Germinal center (tissue), 1 donor: ENCODE measurements at places on chromosomes 11 and 22.

GRCh38 chr11:103545551-103545950, 436.3 kb downstream of the DYNC2H1 start:
- DNase-seq: no peak

GRCh38 chr11:17897495-17897894, 115.4 kb downstream of the SERGEF start:
- no peak for DNase-seq

- no peak for DNase-seq
Measured at GRCh38 chr11:43928721-43929120, 13.7 kb upstream of the C11orf96 start.

- DNase-seq: no peak
Measured at GRCh38 chr11:18936002-18936673, 3.1 kb downstream of the MRGPRX1 start.

DNA sequence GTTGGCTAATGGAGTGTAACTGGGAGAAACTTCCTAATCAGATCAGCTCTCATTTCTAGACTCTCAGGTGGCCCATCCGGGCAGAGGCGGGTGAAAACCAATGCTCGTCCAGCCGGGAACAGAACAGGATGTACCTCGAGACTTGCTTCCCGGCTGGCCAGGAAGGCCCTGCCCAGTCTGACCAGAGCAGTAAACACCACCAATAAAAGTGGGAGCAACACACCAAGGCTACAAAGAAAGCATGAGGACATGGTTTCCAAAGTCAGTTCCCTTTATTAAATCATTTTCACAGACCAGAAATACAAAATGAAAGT, 940 bp upstream of the TNKS1BP1 start:
- peak; percentile 26 for DNase-seq

DNA sequence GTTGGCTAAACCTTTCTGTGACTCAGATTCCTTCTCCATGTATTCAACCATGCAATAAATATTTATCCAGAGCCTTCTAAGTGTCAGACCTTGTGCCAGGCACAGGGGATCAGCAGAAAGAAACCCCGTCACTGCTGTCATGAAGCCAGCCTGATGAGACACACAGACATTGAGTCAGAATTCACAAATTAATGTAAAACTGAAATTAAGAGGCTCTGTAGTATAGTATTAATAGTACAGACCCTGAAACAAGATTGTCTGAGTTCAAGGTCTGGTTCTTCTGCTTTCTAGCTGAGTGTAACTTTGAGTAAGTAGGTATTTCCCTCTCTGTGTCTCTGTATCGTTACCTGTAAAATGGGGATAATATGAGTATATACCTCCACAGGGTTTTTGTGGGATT, 46.9 kb downstream of the ME3 start:
- DNase-seq: no peak

DNA sequence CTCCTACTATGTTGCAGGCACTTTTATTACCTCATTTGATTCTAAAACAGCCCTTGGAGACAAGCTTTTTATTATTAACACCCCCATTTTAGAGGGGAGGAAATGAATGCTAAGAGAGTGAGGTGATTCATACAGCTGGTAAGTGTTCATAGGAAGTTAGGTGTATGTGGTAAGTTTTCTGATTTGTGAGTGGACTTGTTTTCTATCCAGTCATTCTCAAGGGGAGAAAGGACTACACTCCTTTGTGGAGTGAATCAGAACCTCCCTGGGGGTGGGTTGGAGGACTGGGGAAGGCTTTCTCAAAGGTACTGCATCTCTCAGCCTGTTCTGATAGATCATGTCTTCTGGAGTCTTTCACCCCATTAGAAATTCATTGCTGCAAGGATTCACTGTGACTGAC, 23.5 kb downstream of the PKNOX2 start:
- no peak for DNase-seq

DNA sequence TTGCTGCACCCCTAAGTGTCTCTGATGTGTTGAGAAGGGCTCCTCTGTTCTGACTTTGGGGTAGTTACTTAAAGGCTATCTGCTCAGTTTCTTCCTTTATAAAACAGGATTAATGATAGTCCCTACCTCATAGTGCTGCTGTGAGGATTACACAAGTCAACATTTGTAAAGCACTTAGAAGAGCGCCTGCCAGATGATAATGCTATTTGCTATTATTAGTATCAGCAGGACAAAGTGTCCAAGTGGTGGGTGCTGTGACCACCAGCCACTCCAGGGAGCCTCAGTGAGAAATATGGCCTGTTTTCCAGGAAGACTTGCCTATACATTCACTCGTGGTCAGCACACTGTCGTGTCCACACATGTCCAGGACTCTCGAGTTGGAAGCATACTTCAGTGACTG, 16.2 kb downstream of the POU2F3 start:
- no peak for DNase-seq

DNA sequence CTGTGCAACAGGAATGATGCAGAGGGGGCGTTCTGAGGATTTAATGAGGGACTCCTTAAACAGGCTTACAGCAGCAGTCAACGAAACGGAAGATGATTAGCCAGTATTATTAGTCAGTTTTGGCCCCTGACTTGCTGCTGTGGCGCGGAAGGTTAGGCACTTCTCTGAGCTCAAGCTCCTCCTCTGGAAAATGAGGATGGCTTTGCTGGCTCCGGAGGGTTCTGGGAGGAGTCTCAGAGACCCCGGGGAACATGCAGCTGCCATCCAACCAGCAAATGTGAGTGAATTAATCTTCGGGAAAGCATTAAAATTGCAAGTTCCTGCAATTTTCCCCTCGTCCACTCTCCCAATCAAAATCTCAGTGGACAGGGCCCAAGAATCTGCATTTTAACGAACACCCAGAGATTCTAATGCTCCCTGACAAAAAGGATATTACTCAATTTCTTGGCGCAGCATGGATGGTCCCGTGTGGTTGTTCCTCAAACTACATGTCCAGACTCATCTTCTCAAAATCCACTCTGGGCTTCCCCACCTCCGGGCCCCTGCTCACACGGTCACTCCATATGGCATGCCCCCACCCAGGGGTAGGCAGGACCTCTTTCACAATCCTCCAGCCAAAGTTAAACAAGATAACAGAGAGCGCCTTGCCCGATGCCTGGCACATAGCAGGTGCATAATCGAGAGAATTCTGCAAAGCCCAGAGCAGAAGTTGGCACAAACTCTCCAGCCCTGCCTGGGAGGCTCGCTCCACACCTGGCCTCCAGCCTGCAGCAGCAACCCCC, 6.4 kb downstream of the ELFN2 start:
- no peak for DNase-seq

GRCh38 chr22:31431950-31432349, 32.5 kb downstream of the DRG1 start:
- no peak for DNase-seq

GRCh38 chr11:64726211-64726641, 3.2 kb upstream of the NRXN2 start:
- no peak for DNase-seq

DNA sequence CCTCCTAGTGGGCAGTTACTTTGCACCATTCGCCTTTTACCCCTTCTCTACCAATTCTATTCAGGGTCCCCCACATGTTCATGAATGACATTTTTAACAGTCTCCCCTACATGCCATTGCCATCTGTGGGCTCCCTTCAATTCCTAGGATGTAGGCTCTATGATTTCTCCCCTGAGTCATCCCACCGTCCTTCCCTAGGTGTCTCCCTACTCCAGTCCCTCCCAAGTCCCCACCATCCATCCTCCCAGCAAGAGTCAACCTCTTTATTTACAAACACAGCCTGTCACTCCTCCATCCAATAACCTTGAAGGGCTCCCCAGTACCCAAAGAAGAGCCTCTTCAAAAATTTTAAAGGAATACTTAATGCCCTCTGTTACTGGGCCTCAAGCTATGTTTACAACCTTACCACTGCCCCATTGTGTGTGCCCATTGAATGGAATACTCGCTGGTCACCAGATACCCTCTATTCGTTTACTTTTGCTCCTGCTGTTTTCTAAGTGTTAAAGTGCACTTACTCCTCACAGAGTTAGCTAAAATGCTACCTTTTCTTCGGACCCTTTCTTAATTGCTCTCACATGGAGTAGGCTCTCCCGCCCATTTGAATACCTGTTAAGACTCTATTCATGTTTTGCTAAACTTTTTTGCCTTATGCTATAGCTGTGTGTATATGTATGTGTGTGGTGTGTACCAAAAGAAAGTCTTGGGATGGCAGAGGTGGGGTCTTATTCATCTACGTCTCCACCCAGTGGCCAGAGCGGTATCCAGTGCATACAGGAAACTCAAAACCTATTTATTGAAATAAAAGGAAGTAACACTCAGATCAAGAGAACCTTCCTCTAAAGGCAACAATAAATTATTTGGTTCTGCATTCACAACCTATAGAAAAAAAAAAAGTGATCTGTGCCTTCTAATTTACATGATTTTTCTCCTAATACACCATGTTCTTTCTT, 235.8 kb upstream of the CCDC90B start:
- DNase-seq: no peak

- DNase-seq: no peak
Measured at GRCh38 chr11:108960501-108960900, 295.6 kb downstream of the DDX10 start.

DNA sequence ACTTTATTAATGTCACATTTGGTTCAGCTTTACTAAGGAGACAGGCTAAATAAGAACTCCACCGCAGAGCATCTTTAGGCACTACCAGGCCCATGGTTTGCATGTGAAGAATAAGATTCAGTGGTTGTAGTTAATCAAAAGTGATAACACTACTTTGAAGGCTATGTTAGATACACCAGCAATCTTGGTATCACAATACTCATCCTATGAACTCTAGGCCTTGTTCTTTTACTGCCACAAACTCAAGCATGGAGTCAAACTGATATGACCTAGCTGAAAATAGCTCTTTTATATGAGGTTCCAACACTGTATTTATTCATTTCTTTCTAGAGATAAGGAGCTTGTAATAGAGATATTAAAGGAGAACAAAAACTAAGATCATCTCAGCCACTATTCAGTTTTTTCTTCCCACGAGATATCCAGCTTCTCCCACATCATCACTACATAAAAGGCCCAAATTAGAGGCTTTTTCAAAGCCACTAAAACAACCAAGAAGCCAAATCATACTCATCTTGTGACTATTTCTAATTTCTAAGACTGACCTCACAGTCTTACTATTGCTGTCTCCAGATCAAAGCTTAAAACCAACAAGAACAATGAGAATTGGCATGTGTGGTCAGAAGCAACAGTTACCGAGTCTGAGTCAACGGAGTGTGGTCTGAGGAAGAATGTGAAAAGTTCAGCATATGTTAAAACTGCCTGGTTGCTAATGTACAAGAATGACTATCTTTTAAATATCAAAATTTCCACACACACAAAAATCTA, 25.1 kb upstream of the GUCY1A2 start:
- DNase-seq: no peak

GRCh38 chr11:108093128-108093904, 28.1 kb upstream of the ACAT1 start:
- no peak for DNase-seq

- no peak for DNase-seq
Measured at GRCh38 chr22:27878541-27878940, 40.5 kb downstream of the PITPNB start.

- no peak for DNase-seq
Measured at GRCh38 chr11:68938816-68939582, 35.3 kb downstream of the IGHMBP2 start.

- no peak for DNase-seq
Measured at GRCh38 chr22:45335021-45335818, 25.5 kb downstream of the FAM118A start.

- no peak for DNase-seq
Measured at GRCh38 chr11:36499315-36499714, 10.8 kb downstream of the TRAF6 start.

DNA sequence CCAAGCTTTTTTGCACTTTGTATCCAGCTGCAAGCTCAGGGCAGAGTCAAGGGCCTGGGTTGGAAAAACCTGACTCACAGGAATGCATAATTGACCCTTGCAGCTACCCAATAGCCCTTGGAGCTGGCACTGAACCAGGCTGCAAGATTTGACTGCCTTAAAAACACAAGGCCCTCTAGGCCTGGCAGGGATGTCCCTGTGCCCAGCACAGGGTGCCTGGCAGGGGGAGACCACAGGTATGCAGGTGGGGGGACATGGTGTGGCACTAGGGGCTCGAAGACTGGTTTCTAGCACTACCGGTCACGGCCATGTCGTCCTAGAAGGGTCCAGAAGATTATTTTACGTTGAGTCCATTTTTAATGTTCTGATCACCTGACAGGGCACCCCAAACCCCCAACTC, 30.2 kb downstream of the SBF1 start:
- no peak for DNase-seq

DNA sequence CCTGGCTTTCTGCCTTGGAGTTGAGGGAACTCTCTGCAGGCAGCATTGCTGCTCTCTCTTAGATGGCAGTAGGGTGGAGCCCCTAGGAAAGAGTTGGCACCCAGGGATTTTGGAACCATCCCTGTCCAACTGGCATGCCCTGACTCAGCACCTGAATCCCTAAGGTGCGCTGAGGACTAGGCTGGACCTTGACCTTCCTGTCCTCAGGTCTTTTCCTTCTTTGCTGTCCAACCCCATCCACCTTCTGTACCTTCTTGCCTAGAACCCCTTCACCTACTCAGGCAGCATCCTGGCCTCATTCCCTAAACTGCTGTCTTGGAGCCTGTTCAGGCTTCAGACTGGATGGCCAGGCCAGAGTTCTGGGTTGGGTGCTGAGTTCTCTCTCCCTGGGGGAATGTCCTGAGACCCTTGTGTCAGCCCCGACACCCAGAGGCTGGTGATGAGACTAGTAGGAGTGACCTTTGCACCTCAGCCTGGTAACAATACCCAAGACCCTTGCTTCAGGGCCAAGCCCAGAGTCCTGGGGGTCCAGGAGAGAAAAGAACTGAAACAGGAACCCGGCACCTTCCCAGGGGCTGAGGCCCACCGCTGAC, 2.5 kb upstream of the POLD4 start:
- DNase-seq: no peak

- no peak for DNase-seq
Measured at GRCh38 chr11:94590352-94591041, 23.3 kb downstream of the PIWIL4 start.

DNA sequence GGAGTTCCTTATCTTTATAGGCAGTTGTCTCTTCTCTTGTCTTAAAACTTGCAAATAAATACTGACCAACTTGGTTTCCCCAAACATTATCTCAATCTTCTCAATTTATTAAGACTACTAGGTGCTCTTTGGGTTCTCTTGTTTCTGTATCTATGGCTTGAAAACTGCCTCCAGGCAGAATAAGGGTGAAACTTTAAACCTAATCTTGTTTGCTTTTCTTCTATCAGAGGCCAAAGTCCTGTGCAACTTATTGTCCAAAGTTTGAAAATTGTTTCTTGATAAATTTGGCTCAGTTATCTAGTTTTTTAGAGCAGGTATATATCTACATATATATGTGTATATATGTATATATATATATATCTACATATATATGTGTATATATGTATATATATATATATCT, 110.1 kb upstream of the ANO5 start:
- no peak for DNase-seq

GRCh38 chr22:35638410-35638809, 9.8 kb upstream of the APOL6 start:
- no peak for DNase-seq
